Thyroid gland (tissue), 4 donors: ENCODE measurements at places on chromosomes 16 and 17. TPM values are rescaled to one million over a fixed set of nuclear protein-coding genes. Genes with fewer than 3 reads are reported as not detected.

GRCh38 chr17:58153671-58154070 is 5.5 kb downstream of the OR4D1 start:
- no peak for DNase-seq

DNA sequence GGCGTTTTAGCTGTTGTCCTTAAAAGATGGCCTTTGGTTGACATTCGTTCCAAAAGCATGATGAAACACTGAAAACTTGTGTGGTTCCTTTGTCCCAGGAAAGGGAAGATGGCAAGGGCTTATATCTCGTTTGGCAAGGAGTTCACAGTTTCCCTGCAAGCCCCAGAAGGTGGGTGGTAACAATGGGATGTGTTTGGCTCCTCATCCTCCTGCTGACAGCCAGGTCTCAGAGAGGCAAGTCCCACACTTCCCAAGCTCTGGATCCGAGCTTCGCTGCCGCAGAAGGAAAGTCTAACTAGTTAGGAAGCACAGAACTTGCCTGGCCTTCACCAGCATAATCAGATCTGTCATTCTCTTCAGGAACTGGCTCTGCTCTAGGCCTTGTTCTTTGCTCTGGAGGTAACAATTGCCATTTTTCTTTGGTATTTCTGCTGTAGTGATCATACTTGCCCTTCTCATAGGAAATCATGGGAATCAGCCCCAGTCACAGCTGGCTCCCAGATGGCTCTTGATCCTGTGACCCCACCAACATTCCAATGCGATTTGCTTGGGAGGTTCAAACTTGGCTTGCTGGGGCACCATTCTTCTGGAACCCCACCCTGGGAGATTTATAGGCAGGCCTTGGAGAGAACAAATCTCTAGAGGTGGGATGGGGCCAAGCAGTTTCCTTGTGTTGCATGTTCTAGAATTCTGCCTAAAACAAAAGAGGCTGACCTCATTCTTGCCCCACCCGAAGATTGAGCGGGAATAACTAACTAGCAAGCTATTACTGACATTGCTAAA is 17.9 kb downstream of the KPNA2 start:
- DNase-seq: no peak

GRCh38 chr17:77946900-77947645 is 11.4 kb upstream of the TNRC6C start:
- DNase-seq: no peak

- DNase-seq: no peak
Observed at GRCh38 chr17:41657176-41657754, 31.4 kb upstream of the EIF1 start.

DNA sequence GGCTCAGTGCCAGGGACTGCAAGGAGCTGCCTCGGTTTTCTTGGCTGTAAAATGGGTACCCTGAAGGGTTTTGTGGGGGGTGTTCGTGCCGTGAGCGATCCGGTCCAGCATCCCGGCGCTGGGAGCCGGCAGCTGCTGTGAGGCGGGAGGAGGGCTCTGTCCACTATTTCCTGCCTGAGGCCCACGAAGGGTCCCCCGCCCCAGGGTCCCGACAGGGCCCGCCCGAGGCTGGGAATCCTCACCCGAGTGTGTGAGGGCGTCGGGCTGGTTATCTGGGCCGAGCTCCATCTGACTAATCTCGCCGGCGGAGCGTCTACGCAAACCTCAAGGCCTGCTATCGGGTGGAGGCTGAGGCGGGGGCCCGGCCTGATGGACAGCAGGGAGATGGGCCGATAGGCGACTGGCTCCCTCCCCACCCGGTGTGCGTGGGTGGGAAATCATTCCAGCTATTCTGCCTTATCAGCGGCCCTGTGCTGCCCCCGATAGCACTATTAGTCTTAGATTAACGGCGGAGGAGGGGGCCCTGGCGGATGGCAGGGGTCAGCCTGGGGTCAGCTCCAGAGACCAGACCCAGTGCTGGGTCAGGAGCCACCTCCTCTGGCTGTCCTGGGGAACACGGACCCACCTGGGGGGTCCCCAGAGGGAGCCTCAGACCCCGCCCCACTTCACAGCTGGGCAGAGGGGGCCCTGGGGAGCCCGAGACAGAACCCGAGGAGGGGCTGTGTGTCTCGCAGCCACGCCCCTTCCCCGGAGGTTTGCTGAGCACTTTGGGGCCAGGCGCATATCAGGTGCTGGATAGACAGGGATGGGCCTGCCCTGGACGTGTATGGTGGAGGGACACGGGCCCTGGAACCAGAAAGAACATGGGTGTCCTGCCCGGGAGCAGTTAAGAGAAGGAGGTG is 44.7 kb downstream of the ZFPM1 start:
- no peak for DNase-seq

- no peak for DNase-seq
Observed at GRCh38 chr16:79110242-79110641, 490.3 kb downstream of the MAF start.

DNA sequence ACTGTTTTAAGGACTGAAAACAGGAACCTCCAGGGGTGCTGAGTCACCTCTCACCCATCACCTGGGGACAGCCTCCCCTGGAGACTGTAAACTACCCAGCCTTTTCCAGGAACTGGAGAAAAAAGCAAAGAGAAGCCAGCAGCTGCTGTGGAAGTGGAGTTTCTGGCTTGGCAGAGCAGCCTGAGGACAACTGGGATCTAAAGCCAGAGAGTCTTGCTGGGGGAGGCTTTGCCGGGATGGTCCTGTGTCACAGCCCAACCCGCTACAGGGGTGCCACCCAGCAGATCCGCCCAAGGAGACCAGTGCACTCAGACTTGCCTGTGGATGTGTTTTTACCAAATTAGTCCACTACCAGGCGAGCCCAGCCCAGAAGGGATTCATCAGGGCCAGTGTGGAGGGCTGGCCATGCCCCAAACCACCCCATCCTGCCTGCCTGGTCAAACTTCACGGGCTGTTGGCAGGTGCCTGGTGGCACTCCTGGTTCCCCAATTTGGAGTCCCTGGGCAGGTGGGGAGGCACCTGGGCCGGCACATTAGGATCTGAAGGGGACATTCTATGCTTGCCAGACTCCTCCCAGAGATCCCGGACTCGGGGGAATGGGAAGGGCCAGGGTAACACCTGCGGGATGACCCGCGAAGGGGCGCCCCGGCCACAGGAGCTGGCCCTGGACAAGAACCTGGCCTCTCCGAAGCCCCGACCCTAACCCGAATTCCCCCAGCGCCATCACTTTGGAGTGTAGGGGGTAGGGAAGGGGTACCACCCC is 771 bp downstream of the MSRB1 start:
- DNase-seq: peak; percentile 17

RHOT1 gene
- 52.8 TPM for total RNA-seq

DNA sequence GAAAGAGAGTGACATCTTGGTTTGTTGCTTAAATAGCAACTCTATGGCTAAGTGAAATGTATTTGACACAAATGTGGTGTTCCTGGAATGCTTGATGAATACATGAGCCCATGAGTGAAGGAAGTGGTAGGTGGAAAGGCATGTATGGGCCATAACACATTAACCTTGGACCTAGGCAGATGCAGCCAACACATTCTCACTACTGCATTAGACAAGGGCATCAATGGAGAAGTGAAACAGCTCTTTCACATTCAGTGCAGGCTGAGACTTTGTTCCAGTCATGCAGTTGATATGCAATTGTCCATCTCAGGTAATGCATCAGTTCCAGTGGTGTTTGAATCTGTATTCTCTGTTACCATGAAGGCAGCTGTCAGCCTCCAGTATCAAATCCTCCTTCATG is 133.6 kb downstream of the HS3ST3B1 start:
- DNase-seq: no peak

- no peak for DNase-seq
Observed at GRCh38 chr16:57970970-57971369, at the start of gene CNGB1. Gene CNGB1 (minus strand): TSS chr16:57971128. CDS start chr16:57967286, 3,842 bp downstream.

DNA sequence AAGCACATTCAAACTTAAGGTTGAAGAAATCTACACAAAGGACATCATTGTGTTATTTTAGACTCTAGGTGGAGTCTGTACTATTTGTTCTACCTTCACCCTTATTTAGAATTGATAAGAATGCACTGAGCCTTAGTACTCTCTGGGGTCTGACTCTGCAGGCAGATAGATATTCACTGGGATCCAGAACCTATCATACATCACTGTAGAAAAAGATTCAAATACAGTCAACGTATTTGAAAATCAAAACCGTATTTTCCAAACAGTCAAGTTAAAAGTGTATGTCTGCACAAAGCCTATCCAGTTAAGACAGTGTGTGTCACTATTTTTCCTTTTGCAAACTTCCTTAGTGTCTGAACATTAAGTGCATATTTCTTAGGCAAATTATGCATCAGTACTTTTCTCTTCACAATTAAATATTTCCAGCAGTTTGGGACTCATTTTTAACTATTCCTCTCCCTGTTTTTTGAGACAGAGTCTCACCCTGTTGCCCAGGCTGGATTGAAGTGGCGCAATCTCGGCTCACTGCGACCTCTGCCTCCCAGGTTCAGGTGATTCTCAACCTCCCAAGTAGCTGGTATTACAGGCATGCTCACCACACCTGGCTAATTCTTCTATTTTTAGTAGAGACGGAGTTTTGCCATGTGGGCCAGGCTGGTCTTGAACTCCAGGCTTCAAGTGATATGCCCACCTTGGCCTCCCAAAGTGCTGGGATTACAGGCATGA is 22.3 kb downstream of the MOSMO start:
- no peak for DNase-seq

C1QTNF8 gene
- total RNA-seq: not detected

- peak; percentile 81 for DNase-seq
Observed at GRCh38 chr16:49858200-49859124, 2.5 kb upstream of the ZNF423 start.

GRCh38 chr17:64442541-64442971 is 6.4 kb upstream of the MILR1 start:
- no peak for DNase-seq

- no peak for DNase-seq
Observed at GRCh38 chr17:42475835-42476234, 17.2 kb downstream of the ATP6V0A1 start.

DNA sequence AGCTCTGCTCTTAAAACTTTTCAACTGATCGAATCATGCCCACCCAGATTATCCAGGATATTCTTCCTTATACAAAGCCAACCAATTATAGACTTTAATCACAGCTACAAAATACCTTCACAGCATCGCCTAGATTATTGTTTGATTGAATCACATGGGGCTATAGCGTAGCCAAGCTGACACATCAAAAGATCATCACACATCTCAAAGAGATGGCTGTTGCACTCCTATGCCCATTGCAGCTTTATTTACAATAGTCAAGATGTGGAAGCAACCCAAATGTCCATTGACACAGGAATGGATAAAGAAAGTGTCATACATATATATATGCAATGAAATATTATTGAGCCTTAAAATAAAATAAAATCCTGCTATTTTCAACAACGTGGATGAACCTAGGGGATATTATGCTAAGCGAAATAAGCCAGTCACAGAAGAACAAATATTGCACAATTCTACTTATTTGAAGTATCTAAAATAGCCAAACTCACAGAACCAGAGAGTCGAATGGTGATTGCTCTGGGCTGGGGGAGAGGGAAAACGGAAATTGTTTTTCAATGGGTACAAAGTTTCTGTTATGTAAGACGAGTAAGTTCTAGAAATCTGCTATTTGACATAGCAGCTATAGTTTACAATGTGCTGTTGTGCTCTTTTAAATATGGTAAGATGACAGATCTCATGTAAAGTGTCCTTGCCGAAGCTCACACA is 60.9 kb upstream of the ERCC4 start:
- DNase-seq: no peak

DNA sequence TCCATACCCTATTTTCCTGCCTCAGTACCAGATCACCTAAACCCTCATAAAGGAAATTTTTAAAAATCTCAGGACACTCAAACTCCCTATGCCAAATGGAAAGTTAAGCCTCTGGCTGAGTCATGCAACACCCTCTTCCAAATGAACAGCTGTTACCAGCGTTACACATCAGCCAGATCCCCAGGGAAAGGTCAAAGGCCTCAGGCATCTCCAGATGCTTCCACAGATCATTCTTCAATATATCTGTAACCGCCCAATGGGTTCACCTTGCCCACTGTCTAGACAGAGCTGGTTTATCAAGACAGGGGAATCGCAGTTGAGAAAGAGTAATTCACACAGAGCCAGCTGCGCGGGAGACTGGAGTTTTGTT is 29.1 kb upstream of the SHCBP1 start:
- no peak for DNase-seq

DNA sequence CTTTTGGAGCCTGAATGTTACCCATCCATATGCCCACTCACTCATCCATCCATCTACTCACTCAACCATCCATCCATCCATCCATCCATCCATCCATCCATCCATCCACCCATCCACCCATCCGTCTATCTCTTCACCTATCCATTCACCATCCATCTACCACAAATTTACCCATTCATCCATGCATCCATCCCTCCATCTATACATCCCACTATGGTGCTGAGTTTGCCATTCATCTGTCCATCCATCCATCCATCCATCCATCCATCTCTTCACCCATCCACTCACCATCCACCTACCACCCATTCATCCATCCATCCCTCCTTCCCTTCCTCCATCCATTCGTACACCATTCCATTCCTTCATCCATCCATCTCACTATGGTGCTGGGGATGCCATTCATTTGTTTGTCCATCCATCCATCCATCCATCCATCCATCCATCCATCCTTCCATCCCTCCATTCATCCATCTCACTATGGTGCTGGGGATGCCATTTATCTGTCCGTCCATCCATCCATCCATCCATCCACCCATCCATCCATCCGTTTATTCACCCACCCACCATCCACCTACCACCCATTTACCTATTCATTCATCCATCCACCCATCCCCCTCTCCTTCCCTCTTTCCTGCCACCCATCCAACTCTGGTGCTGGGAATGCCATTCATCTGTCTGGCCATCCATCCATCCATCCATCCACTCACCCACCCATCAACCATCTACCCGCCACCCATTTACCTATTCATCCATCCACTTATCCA is 39.7 kb downstream of the RGS9 start:
- no peak for DNase-seq
